ENCODE measurements at places on chromosomes 5 and 9.

GRCh38 chr5:122702524-122702875 lies 72.4 kb upstream of the SNX2 start:
- no peak for DNase-seq

GRCh38 chr5:35158622-35159369 lies 71.5 kb downstream of the PRLR start:
- DNase-seq: no peak

DNA sequence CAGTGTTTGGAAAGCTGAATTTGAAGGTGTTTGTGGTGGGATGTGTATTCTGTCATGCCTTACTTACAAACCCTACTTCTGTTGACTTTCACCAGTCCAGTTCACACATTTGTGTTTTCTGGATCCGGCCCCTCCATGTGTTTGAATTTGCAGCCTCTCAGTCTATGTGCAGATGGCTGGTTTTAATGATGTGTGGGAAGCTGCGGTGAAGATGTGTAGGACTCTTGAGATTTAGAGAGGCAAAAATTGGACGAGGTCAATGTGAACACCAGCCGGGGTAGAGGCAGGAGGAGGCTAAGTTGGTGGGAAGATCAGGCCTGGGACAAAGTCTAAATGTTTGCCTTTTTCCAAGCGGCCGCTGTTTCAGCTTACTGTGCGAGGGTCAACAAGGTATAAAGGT lies 115.4 kb upstream of the KLF9 start:
- DNase-seq: no peak

DNA sequence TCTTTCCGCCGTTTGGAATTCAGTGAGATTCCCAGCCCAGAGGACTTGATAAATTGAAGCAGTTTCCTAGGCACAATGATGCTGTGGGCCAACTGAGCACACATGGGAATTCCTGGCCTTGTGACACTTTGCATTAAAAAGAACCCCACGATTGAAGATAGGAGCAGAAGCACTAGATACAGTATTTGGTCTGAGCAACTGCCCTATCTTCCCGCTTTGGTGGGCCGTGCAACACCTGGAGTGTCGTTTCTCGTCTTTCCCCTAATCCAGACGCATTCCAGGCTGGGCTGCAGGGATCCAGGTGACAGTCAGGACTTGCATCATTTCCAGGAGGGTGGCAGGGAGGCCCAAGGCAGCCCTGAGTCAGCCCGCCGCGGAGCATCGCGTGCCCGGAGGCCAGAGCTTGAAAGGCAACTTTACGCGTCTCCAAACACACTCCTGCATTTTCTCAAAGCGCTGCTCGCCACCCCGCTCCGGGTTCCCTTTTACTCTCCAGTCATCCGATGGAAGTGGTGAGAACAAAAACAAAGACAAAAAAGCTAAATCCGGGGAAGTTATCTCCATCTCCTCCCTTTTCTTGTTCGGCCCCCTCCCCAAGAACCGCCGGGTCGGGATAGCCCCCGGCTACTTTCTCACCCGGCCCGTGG lies 753 bp upstream of the STC2 start:
- no peak for DNase-seq

GRCh38 chr5:75234251-75234650 lies 2.4 kb downstream of the ANKRD31 start:
- DNase-seq: no peak

GRCh38 chr5:151718646-151719045 lies 31.9 kb upstream of the SPARC start:
- DNase-seq: no peak

GRCh38 chr5:139901986-139902385 lies 106.4 kb downstream of the PSD2 start:
- DNase-seq: no peak

GRCh38 chr5:16411235-16411634 lies 54.4 kb downstream of the ZNF622 start:
- no peak for DNase-seq

DNA sequence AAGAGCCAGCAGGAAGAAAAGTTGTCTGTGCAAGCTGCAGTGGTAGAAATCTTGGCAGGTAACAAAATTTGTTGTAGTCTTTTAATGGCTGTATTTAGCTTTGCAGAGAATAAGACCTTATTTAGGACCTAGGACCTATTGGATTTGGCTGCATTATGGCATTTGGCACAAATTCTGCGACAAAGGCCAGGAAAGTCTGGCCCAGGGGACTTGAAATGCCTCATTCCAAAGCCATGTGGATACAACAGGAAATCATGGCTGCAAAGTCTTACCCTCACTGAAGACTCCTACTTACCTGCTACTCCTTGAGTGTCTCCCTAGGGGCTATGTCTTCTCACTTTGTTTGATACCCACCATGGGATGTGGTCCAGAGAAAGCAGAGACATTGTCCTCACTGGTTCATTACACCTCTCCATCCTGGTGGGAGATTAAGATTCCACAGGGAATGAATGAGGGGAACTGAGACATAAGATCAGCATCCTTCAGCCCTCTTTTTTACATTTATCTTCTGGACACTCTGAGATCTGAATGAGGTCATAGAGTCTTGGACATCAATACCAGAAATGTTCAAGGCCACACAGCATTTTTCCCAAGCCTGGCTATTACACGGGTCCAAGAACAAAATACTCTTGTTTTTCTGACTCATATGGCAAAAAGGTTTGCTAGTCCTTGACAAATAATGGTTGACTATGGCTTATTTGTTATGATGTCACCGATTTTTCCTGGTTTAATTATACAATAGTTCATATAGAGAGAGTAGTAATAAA lies 119.4 kb downstream of the PDE8B start:
- no peak for DNase-seq

DNA sequence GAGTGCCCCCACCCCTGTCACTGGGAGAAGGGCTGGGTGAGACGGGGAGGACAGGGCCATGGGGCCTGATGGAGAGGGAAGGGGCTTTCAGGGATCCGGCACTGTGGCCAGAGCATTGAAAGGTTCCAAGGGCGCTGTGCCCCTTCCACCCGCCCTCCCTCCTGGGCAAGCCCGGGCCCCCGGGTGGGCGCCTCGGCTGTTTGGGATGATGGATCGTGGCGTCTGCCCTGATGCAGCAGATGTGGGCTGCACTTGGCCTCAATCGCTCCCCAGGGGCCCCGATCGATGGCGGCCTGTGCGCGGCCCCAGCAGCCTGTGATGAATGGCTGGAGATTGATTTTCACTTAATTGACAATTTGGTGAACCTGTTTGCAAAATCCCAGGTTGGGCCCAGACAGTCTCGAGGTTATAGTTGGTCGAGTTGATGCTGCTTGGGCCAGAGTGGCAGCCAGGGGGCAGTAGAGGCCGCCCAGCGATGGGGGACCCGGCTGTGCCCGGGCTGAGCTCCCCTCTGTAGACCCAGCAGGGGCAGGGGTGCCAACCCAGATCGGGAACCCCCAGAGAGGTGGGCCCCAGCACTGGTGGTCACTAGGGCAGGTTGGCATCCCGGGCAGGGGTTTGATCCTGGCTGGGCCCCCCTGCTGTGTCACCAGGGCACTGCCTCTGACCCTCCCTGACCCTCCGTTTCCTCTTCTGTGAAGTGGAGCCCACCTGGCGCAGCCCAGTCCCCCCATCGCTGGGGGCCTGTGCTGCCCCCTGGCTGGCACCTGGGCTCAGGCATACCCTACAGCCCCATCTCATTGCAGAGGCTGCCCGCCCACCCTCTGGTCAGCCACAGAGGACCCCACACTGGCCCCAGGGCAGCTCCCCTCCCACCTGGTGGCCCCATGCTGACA lies 34.7 kb downstream of the LHX3 start:
- DNase-seq: peak; percentile 61

- DNase-seq: no peak
Measured at GRCh38 chr5:51679286-51679685, 296.0 kb downstream of the ISL1 start.

GRCh38 chr9:107314763-107315162 lies 31.7 kb downstream of the RAD23B start:
- no peak for DNase-seq

GRCh38 chr9:91073811-91074771 lies 272.5 kb downstream of the SYK start:
- no peak for DNase-seq

DNA sequence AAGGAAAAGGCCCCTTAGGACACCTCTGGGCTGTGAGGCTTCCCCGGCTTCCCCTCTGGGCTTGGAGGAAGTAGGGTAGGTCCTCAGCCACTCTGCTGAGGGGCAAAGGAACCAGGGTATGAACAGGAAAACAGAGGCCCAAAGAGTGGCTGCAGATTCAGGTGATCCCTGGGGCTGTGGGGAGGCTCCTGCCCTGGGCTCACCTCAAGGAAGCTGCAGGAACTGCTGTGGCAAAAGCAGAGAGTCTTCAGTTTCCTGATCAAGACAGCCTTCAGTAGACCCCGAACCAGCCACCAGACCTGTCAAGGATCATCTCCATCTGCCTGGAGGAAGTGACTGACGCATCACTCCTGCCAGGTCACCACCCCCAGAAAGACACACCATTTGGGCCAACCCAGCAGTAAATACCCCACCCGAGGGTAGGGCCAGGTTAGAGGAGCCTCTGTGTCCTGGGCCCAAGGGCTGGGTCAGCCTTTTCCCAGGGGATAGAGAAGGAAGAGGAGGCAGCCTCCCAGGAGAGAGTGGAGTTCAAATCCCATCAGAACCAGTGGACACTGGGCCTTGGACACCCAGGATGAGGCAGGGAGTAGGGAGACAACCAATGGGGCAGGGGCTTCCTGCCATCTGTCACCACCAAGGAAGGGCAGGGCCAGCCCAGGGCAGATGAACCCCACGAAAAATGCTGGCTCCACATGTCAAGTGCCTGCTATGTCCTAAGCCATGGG lies 5.8 kb upstream of the ST6GALNAC6 start:
- DNase-seq: no peak

GRCh38 chr9:111284703-111285102 lies 45.3 kb downstream of the OR2K2 start:
- no peak for DNase-seq

DNA sequence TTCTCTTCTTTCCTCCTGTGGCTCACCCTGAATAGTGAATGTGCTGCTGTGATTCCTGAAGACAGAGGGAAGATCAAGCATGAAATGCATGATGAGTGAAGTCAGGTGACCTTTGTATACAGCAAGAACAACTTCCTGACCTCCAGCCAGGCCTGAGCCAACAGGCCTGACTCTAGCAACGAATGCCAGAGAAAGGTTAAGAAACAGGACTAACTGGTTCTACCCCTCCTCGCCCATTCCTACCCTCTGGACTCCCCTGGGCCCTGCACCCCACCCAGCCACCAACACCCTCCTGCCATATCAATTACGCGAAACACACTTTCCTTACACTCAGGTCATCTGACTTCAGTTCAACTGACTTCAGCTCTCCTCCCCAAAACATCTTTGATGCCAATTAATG lies 4.9 kb downstream of the SUSD1 start:
- peak; percentile 61 for DNase-seq

DNA sequence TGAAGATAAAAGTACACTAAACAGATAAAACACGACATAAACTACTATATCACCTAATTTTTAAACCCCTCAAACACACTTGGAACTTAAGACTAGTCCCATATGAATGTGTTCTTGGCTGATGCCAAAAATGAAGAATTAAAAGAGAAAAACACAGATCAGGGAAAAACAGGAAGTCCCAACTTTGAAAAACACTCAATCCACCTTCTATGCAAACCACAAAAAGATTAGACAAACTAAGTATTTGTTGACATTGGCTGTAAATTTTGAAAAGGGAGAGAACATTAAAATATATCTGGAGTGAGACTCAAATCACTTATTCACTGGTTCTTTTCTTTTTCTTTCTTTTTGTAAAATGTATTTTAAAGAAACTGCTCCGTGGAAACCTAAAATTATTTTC lies 81.4 kb downstream of the ANKH start:
- DNase-seq: no peak

DNA sequence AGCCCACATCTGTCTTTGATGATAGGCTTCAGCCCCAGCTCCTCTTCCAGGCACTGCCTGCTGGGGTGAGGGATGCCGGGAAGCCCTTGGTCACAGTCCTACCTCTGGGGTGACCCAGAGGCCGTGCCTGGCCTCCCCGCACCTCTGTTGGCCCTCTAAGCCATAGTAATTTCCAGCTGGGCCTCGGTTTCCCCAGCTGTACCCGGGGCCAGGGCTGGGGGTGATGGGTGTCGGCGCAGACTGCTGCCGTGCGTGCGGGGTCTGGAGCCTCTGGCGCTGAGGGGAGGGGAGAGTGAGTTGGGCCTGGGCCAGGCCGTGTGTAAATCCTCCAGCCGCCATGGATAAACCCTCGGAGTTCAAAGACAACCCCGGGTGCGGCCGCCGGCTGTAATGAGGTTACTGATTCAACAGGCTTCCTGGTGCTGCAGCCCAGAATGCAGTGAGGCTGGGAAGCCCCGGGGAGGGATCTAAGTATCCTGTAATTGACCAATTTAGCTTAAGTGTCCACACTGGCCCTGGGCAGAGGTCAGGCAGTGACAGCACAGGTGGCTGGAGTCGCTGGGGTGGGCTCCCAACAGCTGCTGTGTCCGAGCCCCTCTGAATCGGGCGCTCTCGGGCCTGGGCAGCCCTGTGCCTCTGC lies 7.1 kb downstream of the RXRA start:
- no peak for DNase-seq

DNA sequence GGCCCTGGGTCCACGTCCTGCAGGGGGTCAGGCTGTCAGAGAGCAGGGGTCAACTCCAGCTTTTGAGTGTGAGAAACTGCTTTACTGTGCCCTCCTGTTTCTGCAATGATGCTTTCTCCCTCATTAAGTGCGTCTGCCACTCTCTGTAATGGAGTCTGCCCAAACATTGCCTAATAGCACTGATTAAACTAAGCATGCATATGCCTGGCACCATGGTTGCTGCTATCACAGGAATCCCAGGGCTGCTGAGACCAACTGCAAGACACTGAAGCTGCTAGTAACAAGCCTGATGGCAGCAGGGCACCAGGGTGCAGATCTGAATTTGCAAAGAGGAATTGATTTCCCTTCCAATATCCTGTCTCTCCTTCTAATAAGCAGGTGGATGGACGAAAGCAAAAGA lies 125.3 kb downstream of the SLC24A2 start:
- DNase-seq: no peak

DNA sequence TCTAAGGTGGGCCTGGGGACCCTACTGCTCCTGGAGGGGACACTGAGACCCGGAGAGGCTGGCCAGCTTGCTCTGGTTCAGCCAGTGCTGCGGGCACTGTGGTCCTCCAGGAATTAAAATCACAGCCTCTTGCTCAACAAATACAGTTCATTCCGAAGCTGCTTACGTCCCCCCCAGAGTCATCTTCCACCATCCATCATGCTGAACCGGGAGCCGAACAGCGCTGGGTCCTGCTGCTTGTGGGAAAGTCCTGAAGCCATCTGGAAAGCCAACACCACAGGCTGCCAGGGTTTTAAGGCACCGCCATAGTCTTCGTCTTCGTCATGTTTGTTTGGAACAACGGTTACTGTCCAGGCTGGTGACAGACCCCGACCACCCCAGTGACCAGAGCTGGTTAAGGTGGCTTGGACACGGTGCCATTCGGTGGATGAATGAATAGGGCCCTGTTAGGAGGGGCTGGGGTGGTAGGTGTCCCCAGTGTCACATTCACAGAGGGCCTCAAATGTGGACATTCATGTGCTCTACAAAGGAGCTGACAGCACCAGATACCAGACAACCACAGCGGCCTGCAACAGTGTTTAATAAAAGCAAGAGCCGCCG lies 81.6 kb upstream of the PHYKPL start:
- DNase-seq: peak; percentile 37

DNA sequence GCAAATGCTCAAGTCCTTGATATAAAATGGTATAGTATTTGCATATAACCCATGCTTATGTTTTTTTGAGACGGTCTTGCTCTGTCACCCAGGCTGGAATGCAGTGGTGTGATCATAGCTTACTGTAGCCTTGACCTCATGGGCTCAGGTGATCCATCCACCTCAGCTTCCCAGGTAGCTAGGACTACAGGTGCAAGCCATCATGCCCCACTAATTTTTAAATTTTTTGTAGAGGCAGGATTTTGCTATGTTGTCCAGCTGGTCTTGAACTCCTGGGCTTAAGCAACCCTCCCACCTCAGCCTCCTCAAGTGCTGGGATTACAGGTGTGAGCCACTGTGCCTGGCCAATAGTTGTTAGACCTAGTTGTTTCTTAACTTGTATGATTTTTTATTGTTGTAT lies 17.3 kb downstream of the SLC36A3 start:
- no peak for DNase-seq
